Stimulated activated CD4-positive, alpha-beta T cell treated with anti-CD3 and anti-CD28 coated beads, Interleukin-12 subunit alpha, Interleukin-12 subunit beta, amount 100 ng/mL, for 48 hours (primary cell): ENCODE measurements at places on chromosomes 12 and 14.

DNA sequence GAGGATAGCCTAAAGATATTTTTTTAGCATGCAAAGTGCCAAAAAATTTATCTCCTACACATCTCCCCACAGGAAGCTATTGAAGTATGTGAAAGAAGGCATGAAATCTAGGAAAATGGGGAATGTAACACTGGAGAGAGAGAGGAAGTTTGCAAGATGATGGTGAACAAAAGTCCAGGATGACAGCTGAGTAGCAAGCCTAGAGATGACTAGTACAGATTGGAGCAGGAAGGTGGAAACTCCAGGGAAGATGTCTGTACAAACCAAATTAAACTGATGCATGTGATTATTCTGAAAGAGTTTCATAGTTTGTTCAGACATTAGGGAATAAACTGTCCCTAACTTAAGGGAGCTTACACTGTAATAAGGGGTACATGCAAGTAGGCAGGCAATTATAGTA, 99.3 kb downstream of the RAD51B start:
- no peak for DNase-seq

DNA sequence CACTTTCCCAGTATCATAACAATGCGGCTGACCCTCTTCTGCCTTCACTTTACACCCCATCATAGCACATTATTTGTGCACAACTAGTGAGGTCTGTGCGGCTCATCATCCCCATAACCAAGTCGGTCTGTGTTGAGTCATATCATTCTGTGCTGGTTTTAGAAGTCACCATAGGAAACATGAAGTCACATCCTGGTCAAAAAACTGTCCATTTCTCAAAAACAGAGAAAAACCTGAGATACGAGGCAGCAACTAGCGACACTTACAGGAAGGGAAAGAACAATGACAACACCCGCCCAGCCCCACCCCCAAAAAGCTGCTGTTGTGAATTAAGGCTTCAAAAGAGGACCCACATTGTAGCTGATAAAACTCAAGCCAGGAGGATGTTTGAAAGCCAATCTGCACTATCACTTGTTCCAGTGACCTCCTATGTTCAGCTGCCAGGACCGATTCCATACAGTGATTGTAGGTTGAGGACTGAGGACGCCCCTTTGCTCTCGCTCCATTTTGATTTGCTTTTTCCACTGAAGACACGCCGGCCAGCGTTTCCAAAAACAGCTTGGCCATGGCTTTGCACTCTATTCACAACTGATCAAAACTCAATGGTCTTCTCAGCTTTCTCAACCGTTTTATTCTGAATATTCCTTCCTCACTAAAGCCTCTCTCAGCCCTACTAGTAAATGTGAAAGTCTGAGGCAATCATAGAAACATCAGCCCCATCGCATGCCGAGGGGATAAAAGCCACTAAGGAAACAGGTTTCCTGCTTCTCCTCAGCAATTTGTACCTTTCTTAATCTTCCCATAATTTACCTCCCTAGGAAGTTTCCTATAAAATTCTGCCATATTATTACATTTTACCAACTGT, 87.5 kb downstream of the DUSP16 start:
- DNase-seq = no peak

DNA sequence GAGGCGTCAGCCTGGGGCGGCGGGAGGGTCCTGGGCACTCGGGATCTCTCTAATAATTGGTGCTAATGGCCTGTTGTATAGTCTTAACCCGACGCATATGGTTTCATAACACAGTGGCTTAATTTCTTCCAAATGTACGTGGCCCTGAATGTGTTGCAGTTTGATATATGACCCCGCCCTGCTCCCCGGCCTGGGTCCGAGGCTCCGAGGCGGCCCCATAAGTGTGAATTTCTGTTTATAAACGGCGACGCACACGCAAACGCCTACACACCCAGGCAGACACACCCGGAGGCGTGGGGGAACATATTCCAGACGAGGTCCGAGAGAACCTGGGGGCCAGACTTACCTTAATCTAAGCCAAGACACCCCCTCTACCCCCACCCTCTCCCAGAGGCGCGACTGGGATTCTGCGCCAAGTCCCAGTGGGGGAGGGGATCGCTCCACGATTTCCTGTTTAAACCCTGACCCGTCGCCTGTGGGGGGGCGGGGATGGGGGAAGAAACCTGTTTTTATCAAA, 9.7 kb upstream of the HOXC6 start:
- DNase-seq = no peak

DNA sequence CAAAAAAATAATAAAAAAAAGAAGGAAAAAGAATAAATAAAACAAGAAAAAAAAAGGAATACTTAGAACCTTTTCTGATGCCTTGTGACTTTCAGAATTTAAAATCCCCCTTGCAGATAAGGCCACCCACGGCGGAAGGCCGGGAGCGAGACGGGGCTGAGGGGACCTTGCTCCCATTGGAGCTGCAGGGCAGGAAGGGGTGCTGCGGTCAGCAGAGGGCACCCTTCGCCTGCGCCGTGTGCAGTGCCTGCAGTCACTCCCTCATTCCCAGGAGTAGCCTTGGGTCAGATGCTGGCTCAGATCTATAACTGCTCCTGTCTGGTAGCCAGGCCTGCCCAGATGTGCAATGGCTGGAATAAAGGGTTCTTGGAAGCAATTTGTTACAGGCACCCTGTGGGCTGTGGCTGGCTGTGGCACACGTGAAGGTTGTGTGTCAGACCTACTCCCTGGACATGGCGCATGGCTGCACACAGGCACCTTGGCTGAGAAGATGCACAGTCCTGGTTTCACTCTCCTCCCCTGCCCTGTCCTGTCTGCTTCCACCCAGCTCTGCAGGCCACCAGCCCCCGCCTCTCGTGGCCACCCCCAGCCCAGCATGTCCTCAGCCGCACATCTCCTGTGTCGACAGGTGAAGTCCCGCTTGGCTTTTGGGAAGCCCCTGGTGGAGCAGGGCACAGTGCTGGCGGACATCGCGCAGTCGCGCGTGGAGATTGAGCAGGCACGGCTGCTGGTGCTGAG, 13.4 kb upstream of the ALDH2 start:
- no peak for DNase-seq
